Activated naive CD4-positive, alpha-beta T cell treated with anti-CD3 and anti-CD28 coated beads, Interleukin-2, amount 50 U/mL, for 72 hours (primary cell): ENCODE measurements at places on chromosomes 3 and 15.

GRCh38 chr3:134567605-134568004, 81.7 kb downstream of the CEP63 start:
- DNase-seq = no peak

- no peak for DNase-seq
Observed at GRCh38 chr15:73346735-73347312, 21.9 kb downstream of the HCN4 start.

- no peak for DNase-seq
Observed at GRCh38 chr3:194604837-194605236, 28.4 kb downstream of the TMEM44 start.

GRCh38 chr3:151135541-151136337, 50.3 kb downstream of the MED12L start:
- peak; percentile 58 for DNase-seq

DNA sequence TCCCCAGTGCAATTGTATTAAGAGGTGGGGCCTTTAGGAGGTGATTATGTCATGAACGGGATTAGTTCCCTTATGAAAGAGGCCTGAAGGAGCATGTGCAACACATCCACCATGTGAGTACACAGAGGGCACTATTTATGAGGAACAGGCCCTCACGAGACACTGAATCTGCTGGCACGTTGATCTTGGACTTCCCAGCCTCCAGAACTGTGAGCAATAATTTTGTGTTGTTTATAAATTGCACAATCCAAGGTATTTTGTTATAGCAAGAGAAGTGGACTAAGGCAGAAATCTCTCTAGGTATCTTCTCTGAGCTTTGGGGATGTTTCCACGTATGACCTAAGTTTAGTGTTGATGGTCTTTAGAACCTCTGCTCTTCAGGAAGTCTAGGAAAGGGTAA, 149.3 kb upstream of the CBLB start:
- DNase-seq = no peak

DNA sequence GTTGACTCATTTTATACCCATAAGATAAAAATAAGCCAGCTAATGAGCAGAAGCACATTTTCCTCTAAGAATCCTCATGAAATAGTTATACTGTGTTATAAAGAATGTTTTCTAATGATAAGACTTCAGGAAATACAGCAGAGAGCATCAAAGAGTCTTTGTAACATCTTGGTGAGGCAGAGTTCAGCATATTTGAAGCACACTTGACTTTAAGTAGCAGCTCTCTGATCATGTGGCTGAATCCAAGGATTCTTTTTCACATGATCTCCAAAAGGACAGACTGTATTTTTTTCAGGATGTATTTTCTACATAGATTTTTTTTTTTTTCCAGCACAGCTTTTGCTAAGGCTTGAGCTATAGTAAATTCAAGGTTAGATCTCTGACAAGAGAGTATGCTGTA, 195.1 kb downstream of the SI start:
- no peak for DNase-seq

DNA sequence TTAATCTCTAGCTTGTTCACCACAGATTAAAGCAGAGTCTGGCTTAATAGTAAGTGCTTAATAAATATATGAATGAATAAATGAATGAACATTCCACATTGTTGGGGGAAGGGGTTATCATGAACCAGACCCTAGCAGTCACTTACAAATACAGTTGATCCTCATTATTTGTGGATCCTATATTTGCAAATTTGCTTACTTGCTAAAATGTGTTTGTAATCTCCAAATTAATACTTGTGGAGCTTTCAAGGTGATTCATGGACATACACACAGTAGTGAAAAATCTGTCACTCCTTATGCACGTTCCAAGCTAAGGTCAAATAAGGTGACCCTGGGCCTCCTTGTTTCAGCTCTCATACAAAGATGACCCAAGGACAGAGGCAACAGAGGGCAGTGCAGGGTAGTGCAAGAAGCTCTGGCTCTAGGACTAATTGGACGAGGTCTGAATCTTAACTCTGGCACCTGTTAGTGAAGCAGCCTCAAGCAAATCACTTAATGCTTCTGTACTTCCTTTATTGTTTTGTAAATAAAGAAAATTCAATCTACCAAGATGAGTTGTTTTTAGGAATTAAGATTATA, 112.8 kb upstream of the C2CD4B start:
- no peak for DNase-seq

- no peak for DNase-seq
Observed at GRCh38 chr3:65091565-65091964, 403.8 kb upstream of the ADAMTS9 start.

DNA sequence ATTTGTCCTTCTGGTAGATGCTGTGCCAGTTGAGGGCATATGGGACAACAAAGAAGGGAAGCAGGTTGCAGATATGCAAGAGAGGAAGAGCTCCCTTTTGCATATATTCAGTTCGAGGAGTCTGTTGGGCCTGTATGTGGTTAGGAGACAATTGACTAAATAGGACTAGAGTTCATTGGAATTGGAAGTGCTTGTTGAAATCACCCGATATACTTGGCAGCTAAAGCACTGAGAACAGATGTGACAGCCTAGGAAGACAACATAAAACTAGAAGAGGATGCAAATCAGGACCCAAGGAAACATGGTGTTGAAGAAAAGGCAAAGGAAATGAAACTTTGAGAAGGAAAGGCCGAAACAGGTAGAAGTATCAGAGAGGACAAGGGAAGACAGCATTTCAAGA, 215.2 kb upstream of the P2RY1 start:
- no peak for DNase-seq

GRCh38 chr3:51434746-51435327, 43.8 kb downstream of the RBM15B start:
- DNase-seq = peak; percentile 50

DNA sequence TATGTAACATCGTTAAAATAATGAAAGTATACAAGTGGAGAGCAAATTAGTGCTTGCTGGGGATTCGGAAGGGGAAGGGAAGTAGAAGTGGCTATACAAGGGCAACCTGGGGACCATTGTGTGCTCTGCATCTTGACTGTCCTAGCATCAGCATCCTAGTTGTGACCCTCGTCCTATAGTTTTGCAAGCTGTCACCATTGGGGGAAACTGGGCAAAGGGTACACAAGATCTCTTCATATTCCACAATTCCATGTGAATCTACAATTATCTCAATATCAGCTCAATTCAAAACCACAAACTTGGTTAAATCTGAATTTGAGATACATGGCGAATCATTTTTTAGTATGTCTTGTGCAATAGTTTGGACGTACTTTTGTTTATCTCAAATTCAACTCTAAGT, 30.9 kb downstream of the WNT7A start:
- DNase-seq = no peak

- no peak for DNase-seq
Observed at GRCh38 chr3:122232485-122232884, 49.0 kb downstream of the CASR start.

DNA sequence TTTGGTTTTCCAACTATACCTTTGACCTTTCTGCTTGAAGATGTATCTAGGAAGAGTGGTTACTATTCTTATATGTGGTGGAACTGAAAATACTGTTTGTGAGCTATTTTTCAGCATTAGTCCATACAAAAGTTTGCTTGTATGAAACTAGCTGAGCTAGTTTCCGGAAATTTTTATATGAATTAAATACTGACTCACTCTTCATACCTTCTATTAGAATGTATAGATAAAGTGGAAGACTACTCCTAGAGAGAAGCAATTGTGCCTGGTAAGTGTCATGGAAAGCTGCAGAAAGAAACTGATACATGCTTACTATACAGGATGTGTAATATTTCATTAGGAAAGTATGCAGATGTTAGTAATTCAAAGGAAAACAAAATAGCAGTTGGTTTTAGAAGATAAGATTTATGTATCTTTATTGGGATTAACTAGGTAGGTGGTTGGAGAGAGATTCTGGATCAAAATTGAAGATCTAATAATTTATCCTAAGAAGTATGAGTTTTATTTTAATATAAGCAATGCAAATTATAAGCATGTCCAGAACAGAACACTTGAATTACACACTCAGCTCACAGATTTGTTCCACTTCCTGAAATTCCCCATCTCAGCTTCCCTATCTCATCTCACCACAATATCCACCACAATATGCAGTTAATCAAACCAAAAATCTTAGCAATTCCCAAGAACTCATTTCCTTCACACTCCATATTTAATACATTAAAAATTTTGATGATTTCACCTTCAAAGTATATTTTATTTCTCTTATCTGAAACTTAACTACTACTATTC, 82.8 kb downstream of the BCHE start:
- no peak for DNase-seq

DNA sequence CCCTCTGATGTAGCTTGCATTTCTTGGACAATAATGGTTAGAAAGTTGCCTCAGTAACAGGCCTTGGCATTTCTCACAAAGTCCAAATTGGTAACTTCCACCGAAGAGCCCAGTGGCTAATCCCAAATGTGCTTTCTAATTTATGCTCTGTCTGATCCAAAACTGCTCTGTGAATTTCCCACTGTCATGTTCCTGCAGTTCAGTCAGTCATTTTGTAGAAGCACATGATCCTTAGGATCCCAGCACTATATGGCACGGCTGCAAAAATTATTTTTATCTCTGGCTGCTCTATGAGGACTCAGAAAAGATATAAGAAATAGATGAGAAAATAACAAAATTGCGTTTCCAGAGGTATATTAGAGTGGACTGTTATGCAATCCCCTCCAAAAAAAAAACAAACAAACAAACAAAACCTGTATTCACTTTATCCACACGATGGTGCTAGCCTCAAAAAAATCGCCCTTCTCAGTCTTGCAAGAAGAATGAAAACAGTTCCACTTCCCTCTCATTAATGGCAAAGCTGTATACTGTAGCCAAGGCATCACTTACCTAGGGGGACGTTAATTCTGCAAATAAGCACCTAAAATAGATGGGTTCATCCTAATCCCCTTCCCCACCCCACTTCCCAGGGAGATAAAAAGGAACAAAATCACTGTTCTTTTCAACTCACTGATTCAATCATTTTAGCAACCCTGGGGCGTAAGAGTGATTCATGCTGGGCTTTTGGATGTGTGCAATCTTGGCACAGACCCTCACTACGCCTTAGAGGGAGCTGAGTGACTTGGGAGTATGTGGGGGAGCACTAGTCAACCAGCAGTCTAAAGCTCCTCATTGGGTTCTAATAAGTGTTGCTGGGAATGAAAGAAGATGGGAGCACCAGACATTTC, 61.3 kb downstream of the TMCO5A start:
- DNase-seq = no peak

- peak; percentile 33 for DNase-seq
Observed at GRCh38 chr15:92011611-92012367, 158.3 kb downstream of the SLCO3A1 start.

DNA sequence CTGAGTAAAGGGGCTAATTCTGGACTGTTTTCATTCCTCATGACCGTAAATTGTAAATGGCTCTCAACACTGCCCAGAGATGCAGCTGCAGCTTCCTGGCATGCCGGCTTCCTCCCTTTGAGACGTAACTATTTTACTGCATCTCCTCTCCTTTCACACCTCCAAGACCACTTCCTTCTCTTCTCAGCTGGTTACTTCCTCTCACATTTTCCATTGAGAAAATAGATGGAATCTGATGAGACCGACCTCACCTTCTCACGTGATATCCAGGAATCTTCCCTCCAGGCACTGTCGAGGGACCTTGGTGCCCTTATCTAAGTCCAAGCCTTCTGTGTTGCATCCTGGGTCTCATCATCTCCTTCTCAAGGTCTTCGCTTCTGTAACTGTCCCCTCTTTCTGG, 12.7 kb downstream of the LYSMD4 start:
- DNase-seq = no peak

DNA sequence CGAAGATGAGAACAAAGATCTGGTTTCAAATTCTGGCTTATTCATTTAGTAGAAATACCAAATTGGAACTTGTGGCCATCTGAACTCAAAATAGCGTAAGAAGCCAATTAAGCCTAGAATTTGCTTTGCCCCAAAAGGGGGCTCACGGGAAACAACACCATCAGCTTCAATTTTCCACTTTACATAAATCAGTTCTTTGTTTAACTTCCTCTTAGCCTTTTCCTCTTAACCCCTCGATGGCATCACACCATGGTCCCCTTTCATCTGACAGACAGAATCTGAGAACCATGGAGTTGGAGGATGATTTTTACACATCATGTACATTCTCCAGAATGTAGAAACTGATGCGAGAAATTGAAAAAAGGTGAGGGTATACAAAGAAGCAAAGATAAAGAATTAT, 207.0 kb downstream of the FOXP1 start:
- DNase-seq = no peak

GRCh38 chr3:171851660-171852058, 8.5 kb downstream of the TMEM212 start:
- DNase-seq = no peak

GRCh38 chr15:68887120-68887519, 43.2 kb upstream of the SPESP1 start:
- DNase-seq = no peak

- no peak for DNase-seq
Observed at GRCh38 chr3:126867863-126868200, 115.1 kb upstream of the PLXNA1 start.

DNA sequence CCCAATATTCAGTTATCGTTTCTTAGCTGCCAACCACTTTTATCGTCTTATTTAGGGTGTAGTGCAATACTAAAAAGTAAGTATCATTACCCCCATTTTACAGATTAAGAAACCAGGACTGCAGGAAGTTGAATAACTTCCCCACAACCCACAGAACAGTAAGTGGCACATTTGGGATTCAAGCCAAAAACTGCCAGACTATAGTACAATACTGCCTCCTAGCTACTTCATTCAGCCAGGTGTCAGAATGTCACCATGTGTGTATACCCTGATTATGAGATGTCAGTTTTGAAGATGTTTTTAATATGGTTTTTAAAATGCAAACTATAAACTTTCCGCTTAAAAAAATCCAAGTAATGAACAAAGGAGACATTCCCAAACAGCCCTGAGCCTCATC, 74.2 kb upstream of the PROK2 start:
- no peak for DNase-seq

DNA sequence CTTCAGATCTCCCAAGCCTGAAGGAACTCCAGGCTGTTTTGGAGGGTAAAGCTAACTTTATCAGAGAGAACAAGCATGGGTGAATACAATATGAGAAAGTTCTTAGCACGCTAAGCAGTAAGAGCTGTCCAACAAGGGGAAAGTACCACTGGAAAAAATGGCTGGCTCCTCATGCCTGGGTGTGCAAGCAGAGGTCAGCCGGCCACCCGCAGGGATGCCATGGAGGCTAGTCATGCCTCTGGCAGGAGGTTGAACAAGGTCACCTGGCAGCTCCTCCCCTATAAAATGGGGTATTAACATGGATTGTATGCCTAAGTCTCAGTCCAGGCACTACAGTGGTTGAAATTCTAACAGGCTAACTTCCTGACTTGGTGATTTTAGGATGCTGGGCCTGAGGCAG, 75.4 kb upstream of the SLC6A1 start:
- no peak for DNase-seq

DNA sequence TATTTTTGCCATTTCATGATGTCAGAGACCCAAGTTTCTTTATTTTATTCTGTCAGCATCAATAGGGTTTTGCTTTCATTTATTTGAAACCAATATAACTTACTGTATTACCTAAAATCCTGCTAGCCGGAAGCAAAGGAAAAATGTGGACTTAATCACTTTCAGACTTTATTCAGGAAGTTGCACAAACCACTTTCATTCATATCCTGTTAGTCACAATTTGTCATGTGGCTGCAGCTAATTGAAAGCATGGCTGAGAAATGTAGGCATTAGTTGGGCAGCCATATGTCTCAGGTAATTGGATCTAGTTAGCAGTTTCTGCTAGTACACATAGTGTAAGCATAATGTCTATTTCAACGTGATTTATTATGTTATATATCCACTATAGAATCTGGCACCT, 462.3 kb upstream of the SGO1 start:
- DNase-seq = no peak

GRCh38 chr3:58249358-58250092, 11.9 kb downstream of the ABHD6 start:
- DNase-seq = no peak

GRCh38 chr3:20527368-20527767, 341.4 kb upstream of the SGO1 start:
- DNase-seq = no peak
